ENCODE measurements at places on chromosomes 12 and 14. TPM values are rescaled to one million over a fixed set of nuclear protein-coding genes. Genes with fewer than 3 reads are reported as not detected.

- DNase-seq: no peak
Observed at GRCh38 chr12:129193263-129193871, 340.1 kb downstream of the GLT1D1 start.

- no peak for DNase-seq
Observed at GRCh38 chr12:7444076-7444475, at the start of gene CD163L1. Gene CD163L1, minus strand, starts transcription at chr12:7444153. Its CDS starts 26 bp downstream, at chr12:7444127.

GRCh38 chr12:118900993-118901392 lies 80.3 kb upstream of the SRRM4 start:
- DNase-seq: no peak

GRCh38 chr12:128592220-128592744 lies 231.5 kb downstream of the SLC15A4 start:
- no peak for DNase-seq

The SYT1 gene
- 0.26 TPM for total RNA-seq
